ENCODE measurements at places on chromosomes 12 and 14.

DNA sequence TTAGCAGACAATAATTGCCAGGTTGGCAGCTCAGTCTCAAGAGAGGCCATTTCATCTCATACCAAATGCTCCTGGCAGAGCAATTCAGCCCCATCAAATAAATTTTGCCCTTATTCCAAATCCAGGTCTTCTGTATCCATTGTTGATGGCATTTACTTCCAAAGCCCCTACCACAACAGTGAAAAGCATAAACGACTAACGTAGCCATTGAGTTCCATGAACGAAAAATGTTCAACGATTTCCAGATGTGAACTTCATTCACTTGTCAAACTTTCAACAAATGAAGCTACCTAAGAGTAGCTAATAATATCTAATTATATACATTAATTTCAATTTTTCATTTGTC lies 3.0 kb upstream of the GCN1 start:
- no peak for DNase-seq

- no peak for DNase-seq
Observed at GRCh38 chr14:80135305-80136088, 75.8 kb downstream of the DIO2 start.

DNA sequence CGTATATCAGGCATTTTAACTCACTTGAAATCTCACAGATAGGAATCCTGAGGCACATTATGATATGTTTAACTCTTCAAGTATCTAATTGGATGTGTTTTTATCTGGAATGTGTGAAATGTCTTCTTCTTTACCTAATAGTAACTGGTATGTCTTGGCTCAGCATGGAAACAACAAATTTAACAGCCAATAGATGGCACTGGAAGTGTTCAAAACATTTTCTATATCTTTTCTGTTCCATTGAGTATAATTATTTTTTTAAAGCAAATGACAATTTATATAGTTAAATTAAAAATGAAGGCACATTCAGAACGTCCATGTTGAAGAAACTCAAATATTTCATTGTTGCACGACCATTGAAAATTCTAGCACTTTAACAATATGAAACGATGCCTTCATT lies 164.6 kb upstream of the SLC16A7 start:
- no peak for DNase-seq

DNA sequence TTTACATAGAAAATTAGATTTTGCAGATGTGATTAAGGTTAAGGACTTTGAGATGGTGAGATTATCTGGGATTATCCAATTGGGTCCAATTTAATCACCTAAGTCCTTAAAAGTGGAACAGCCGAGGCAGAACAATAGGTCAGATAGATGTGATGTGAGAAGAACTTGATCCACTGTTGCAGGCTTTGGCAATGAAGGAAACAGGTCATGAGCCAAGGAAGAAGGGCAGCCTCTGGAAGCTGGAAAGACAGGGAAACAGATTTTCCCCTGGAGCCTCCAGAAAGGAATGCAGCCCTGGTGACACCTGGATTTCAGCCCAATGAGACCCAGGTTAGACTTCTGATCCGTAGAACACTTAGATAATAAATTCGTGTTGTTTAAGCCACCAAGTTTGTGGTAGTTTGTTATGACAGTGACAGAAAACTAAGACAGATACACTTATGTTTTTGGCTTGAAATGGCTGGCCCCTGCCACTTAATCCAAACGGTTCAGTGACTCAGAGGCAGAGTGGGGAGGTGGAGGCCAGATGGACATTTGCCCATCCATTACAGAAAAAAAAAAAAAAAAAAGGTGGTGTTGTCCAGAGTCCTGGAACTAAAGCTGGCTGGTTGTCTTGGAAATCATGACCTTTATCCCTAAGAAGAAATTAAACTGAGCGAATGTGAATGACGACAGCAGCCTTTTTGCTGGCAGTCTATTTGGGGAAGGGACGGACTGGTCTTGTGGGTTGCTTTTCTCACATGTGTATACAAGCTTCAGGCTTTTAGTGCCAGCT lies 181.9 kb upstream of the NRXN3 start:
- no peak for DNase-seq

DNA sequence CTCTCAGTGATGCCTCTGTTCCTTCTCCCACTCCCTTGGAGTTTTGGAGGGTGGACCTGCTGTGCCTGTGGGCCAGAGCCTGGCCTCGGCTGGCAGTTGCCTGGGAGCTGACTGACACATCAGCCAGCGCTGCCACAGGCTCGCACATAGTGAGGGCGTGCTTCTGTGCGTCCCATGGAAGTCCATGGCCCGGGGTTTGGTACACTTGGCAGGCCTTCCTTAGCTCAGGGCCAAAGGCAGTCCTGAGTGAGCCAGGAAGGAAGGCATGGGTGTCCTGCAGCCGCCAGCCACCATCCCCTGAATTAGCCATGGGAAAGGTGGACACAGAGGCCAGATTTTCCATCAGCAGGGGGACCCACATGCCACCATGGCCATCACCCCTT lies 1.1 kb upstream of the DEGS2 start:
- no peak for DNase-seq

DNA sequence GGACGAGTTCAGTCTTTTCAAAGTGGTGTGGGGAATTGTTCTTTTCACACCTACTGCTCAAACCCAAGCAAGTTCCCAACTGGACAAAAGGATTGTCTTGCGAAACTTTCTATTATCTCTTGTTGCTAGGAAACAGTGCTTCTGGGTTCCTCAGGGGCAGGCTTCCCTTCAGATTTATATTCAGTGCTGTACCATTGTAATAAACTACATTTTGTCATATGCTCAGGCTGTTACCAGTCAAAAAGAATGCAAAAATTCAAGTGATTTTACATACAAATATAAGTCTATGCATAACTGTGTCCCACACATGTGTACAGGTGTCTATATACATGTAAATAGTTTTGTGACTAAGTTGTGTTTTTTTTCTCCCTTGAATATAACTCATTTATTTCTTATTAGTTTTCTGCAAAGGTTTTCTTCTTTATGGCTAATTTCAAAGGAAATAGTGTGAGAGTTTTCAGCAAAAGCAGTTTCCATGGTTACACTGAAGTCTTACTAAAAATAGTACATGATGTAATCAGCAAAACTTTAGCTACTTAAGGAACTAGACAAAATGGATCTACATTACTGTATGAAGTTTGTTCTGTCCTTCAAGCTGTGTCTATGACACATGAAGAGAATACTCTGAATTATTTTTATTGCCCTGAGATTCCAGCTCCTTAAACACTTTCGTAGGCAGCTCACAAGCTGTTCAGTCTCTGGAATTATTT lies 430.2 kb upstream of the TMPO start:
- no peak for DNase-seq

DNA sequence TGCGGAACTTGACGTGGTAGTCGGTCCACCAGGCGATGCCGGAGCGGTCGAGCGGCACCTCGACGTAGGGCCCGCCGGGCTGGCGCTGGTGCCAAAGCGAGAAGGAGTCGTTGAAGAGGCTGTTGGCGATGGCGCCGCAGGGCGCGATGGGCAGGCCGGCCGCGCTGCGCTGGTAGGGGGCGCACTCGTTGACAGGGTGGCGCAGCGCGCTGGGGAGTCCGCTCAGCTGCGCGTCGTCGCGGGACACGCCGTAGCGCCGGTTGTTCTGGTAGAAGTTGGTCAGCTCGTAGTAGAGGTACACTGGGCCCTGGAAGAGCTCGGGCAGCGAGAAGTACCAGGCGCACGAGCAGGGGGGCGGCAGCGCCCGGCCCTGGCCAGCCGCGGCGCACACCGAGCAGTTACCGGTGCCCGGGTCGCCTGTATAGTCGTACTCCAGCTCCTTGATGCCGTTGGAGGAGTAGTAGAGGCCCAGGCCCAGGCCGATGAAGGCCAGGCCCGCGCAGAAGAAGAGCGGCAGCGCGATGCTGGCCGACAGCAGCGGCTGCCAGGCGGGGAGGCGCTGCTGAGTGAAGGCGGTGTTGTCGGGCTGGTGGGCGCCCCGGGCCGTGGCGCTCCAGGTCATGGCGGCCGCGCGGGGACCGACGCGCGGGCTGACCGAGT lies 482 bp downstream of the TMEM30B start:
- no peak for DNase-seq

DNA sequence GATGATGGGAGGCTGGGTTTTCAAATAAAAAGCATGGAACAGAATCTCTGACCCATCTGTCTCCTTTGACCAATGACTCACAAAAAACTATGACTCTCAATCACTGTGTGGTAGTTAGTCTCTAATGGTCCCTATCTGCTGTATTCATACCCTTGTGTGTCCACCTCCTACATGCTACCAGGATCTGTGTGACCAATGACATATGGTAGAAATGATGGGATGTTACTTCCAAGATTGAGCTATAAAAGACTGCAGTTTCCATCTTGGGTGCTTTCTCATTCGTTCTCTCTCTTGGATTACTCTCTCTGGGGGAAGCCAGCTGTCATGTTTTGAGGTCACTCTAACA lies 144.7 kb upstream of the BTG1 start:
- no peak for DNase-seq

- no peak for DNase-seq
Observed at GRCh38 chr12:70069221-70070105, 173.8 kb upstream of the CNOT2 start.

- no peak for DNase-seq
Observed at GRCh38 chr12:53505555-53506449, 1.5 kb downstream of the NPFF start.

DNA sequence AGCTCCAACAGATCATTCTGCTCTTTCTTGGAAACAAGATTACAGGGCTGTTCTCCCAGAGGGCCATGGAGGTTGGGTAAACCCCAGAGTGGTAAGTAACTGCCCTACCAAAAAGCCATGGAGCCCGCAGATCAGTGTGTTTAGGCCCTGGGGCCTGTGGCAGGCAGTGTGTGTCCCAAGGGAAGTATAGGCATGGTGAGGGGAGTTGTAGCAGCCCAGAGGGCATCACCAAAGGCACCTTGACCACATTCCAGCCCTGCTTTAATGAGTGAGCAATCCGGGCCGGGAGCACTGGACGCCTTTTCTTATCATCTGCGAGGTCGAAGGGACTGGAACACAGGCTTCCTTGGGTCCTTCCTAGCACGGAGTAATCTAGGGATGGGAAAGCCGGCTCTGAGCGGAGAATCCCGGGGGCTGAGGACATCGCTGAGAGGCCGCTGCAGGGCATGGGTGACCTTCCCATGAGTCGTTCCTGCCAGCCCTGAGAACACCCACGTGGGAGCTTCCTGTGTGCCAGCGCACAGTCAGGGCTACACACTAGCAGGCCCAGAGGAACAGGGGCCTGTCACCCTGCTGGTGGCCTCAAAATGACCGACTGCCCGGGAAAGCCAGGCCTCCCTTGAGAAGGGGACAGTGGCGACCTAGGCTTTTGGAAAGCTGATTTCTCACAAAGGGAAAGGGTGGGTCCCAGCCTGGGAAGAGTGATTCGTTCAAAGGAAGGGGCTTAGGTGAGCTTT lies 91.3 kb downstream of the NINJ2 start:
- no peak for DNase-seq

DNA sequence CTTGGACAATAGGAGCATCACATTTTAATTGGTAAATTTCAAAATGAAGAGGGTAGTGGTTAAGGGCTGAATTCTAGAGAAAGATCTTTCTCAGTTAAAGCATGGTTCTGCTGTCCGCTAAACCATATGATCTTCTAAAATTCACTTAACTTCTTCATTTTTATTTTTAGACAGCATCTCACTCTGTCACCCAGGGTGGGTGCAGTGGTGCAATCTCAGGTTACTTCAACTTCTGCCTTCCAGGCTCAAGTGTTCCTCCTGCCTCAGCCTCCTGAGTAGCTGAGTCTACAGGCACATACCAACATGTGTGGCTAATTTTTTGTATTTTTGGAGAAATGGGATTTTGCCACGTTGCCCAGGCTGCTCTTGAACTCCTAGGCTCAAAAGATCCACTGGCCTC lies 226.7 kb upstream of the ABCD2 start:
- no peak for DNase-seq

DNA sequence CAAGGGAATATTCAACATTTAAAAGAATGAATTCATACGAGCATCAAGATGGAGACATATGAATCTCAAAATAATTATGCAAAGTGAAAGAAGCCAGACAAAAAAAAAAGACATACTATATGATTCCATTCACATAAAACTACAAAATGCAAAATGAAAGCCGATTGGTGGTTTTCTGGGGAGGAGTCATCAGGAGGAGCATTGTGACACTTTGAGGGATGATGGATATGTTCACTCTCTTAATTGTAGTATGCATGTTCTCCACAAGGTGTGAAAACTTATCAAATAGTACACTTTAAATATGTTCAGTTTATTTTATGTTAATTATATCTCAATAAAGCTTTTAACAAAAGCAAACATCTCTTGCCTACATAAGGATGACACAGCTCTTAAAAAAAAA lies 13.5 kb downstream of the OLR1 start:
- DNase-seq = no peak

DNA sequence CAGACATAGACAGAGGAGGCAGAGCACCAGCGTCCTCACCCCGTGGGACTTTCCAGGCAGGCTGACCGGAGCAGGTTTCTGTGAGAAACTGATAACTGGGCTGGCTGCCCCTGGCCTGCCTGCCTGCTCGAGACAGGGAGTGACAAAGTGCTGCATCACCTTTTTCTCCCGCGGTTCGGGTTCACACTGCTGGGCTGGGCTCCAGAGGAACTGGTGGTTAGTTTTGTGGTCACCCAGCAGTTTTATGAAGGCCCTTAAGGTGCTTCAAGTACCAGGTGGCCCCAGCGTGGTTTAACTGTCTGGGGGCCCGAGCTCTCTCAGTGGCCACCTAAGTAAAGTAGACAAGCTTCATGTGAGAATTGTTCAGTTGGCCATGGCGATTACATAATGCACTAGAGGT lies 1073.6 kb downstream of the BCL11B start:
- DNase-seq = no peak

DNA sequence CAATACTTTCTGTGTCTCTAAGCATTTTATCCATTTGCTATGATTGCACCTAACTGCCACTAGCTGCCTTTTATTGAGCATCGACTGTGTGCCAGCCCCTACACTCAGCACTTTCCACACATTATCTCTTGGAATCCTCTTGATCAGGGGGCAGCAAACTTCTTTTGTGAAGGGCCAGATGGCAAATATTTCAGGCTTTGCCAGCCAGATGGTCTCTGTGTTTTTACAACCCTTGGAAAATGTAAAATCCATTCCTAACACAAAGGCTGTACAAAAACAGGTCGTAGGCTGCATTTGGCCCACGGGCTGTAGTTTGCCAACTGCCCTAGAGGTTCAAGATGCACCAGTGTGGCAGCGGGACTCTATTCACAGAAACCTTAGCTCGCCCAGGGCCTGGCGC lies 19.5 kb downstream of the FOXN4 start:
- no peak for DNase-seq

GRCh38 chr14:89479802-89480201 lies 62.8 kb upstream of the FOXN3 start:
- no peak for DNase-seq

- no peak for DNase-seq
Observed at GRCh38 chr12:42742716-42743115, 153.2 kb upstream of the PRICKLE1 start.

DNA sequence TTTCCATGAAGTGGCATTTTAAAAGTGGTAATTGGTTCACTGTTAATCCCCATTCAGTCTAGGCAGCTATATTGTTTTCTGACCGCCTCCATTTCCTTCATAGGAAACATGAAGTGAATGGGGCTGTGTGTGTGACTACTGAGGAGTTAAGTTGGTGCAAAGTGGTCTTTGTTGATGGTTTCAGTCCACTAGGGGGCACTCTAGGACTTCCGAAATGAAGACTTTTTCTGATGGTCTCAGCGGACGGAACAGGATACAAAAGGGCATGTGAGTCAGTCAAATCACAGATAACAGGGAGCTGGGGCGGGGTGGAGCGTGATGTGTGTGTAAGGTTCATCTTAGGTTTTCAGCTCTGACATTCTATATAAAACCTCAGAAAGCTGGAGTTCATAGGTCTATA lies 240.1 kb upstream of the OR4E1 start:
- no peak for DNase-seq

- no peak for DNase-seq
Observed at GRCh38 chr12:130041983-130042812, 120.1 kb upstream of the FZD10 start.

- no peak for DNase-seq
Observed at GRCh38 chr12:95857799-95858198, 953 bp upstream of the SNRPF start.

Data from AG04449 (cell line).